ENCODE measurements at places on chromosomes 1 and 21.

DNA sequence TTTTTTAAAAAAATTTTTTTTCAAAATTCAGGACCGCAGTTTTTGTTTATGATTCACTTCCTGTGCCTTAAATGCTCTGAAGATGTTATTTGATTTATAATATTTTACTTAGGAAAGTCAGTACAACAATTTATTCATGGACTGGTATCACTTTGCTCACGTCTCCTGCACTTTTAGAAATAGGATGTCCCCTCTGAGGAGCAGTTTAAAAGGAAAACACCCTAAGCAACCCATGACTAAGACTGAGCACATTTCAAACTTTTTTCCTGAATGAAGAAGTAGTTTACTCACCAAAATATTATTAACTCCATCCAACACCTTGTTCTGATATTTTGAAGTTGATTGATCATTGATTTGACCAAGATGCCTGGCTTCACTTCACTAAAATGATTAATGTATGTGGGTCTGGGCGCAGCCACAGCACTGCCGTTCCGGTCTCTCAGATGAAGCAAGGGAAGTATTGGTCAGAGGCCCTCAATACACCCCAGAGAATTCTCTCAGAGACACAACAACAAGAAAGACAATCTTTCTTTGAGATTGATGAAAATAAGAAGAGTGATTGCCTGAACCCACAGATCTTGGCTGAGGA lies 223.9 kb downstream of the TGFB2 start:
- no peak for DNase-seq

GRCh38 chr1:48944811-48945210 lies 168.1 kb upstream of the BEND5 start:
- DNase-seq = no peak

GRCh38 chr1:17742583-17742982 lies 12.6 kb upstream of the ACTL8 start:
- DNase-seq = no peak

DNA sequence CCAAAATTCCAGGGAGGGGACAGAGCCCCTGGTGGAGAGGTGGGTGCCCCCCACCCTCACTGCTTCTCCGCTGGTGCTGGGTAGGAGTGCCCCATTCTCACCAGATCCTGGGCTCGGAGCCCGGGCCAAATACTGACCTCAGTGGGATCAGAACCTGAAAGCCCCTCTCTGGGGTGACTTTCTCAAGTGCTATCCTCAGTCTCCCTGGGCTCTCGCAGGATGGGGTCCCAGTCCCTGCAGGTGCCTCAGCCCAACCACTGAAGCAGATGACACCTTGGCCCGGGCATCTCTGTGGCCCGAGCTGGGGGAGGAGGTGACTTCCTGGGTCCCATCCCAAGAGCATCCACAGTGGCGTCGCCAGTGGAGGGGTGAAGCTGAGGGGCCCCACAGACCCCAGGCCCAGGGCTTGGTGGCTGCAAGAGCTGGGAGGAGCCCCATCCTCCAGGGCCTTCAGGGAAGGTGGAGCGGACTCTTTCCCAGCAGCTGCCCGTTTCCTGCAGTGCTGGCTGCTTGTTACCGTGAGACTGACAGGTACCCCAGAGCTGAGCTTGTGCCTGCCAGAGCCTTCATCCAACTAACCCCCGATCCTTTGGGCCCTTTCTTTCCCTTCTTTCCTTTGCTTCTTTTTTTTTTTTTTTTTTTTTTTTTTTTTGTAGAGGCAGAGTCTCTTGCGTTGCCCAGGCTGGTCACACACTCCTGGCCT lies 3.9 kb upstream of the FNDC10 start:
- DNase-seq = no peak

GRCh38 chr21:38849776-38850175 lies 44.0 kb downstream of the ETS2 start:
- no peak for DNase-seq

GRCh38 chr1:94079080-94079940 lies 41.6 kb downstream of the ABCA4 start:
- DNase-seq = peak; percentile 78

DNA sequence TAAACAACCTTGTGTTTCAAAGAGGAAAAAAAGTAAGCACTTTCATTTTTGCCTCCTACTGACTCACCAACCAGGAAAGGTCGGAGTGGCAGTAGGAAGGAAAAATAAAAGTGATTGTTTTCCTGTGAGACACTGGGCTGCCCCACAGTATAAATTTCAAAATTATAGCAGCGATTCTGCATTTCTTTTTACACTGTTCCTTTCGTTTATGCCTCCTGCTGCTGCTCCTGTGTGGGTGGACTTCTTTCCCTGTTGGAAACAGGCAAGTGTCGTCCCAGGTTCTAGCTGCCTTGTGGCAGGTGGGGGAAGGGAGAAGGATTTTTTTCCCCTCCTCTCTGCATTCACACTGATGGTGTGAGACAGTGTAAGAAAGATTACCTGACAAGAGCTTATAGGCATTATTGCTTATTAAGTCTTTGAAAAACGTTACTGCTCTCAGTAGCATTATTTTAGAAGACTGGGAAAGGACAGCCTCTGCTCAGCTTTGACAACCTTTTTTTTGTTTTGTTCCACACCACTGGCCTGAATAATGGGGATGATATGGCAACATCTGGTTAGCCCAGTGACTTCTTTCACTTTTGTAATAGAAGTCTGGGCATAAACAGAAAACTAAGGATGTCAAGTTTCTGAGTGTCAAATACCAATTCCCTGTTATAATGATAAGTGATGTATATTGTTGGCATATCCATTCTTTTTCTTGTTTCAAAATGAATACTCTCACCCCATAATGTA lies 77.9 kb downstream of the NEK7 start:
- peak; percentile 49 for DNase-seq

DNA sequence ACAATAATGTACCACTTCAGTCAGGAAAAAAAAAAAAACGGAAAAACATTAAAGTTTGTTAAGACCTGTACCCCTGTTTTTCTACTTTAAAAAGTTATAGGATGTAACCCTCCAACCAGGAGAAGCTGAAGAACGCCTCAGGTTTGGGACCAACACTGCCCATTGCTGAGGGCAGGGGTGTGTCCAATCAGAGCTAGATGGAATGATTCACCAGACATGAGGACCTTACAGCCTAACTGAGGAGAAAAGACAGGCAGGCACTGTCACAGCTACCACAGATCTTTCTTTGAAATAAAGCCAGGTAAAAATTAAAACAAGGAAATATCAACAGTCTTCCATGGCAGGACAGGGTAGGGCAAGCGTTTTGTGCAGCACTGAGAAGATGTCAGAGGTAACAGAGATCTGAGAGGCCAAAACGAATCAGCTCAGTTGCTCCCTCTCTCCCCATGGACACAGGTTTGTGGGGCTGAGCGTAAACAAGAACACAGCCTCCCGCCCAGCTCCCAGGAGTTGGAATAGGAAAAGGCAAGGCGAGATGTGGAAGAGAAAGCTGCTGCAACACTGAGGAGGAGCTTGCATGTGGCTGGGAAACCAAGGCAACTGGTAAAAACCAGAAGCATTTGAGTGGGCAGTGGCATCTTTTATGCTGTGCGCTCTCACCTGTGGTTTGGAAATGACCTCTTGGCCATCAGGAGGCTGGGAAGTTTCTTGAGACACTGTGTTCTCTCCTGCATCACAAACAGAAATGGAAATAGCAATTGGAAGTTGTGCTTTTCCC lies 34.0 kb downstream of the SEC16B start:
- DNase-seq = no peak

- no peak for DNase-seq
Measured at GRCh38 chr21:37449302-37449937, 82.8 kb downstream of the DYRK1A start.

DNA sequence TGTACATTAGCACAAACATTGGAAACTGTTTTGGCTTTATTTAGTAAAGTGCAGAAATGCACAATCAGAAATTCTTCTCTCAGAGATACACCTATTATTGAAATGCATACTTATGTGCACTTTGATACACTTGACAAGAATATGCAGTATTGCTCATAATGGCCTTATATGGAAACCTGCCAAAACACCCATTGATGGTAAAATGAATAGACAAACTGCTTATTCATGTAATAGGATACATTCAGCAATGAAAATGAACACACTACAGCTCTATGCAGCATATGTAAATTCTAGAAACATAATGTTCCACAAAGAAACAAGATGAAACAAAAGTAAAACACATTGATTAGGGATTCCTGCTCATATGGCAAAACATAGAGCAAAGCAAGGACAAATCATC lies 223.9 kb downstream of the S1PR1 start:
- no peak for DNase-seq

GRCh38 chr1:56979986-56980755 lies 14.4 kb upstream of the C8B start:
- DNase-seq = no peak

GRCh38 chr1:217138173-217138765 lies 415.0 kb upstream of the ESRRG start:
- DNase-seq = no peak

DNA sequence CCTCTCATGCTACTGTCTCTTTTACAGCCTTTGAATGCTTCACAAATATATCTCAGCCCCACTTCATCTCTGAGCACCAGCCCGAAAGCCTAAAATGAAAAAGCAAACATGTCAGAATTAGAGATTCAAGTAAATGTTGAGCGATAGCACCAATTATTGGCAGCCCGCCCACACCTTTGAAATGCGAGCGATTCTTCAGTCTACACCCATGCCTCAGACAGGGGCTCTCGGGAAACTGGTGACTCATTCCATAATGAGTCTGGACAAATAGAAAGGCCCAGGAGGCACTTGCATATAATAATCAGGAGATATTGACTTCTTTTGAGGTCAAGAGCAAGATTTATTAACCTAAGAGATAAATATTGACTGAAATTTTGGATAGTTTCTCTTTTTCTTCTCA lies 487.3 kb upstream of the PTBP2 start:
- DNase-seq = no peak

- DNase-seq = no peak
Measured at GRCh38 chr1:198494658-198495103, 45.8 kb downstream of the ATP6V1G3 start.

- DNase-seq = no peak
Measured at GRCh38 chr1:238466459-238466858, 575.7 kb upstream of the ZP4 start.

DNA sequence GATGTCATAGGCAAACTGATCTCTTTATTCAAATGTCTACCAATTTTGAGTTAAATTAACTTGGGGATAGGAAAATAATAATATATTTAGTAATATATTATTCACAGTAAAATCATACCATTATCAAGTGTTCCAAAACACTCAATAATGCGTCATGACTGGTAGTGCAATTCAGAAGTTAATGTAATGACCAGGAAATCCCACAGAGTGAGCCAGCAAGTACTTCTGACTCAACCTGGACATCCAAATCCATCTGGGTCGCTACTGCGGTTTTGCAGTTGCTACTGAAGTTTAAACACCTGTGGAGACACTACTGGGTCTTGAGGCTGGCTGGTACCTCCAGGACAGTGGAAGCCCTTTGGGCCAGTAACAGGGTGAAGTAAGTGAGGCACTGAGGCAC lies 44.8 kb downstream of the DPYD start:
- no peak for DNase-seq

DNA sequence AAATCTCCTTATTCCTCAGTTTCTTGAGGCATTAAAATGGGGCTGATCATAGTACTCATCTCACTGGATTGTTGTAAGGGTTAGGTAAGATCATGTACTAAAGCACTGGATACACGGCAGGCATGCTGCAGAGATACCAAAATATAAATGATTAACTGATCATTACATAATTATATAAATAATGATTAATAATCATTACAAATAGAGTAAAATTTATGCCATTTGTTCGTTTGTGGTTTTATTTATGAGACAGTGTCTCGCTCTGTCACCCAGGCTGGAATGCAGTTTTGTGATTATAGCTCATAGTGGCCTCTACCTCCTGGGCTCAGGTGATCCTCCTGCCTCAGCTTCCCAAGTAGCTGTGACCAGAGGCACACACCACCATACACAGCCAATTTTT lies 140.7 kb downstream of the HHAT start:
- no peak for DNase-seq

GRCh38 chr1:12294076-12294475 lies 64.2 kb downstream of the VPS13D start:
- DNase-seq = no peak

- DNase-seq = no peak
Measured at GRCh38 chr1:114854693-114855320, at the start of gene SYCP1. Gene SYCP1 (plus strand): TSS chr1:114854863. CDS start chr1:114855465, 602 bp downstream.

DNA sequence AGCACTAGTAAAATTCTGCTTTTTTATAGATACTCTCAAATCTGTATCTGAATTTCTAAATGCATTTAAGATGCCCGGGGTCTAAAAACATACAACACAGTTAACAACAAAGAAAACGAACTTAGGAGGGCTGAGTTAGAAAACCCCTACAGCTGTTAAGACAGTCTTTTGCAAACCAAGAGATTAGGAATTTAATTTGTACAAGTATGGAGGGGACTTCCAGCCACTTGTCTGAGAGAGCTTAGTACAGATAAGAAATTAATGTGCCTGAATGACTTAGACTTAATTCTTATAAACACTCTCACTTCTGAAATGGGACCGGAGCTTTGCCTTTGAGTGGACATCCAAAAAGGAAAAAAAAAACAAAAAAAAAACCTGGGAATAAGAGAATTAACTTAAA lies 61.6 kb downstream of the SMYD3 start:
- DNase-seq = no peak

GRCh38 chr1:72280711-72281110 lies 1.6 kb downstream of the NEGR1 start:
- no peak for DNase-seq

GRCh38 chr1:167635941-167636340 lies 5.9 kb downstream of the RCSD1 start:
- DNase-seq = no peak

GRCh38 chr1:9070486-9070885 lies 1.1 kb upstream of the SLC2A5 start:
- no peak for DNase-seq

GRCh38 chr1:42158189-42158588 lies 5.0 kb downstream of the GUCA2B start:
- no peak for DNase-seq

DNA sequence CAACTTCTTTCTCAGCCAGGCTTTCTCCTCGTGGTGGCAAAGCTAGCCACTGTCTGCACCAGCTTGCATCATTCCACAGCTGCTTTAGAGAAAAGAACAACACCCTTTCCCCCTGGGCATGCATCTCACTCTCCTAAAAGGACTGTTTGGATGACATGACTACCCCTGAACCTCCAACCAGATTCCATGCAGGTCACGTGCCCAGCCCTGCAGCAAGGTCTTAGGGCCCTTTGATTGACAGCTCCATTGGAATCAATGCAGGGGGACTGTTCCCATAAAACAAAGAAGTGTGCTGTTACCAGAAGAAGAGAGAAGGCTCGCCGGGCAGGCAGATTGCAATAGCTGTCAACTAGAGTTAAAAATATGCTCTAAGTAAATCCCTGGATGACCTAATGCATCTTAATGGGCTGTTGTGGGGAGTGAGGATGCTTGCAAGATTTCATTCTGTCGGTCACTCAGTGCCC lies 24.4 kb downstream of the KCNA2 start:
- no peak for DNase-seq

DNA sequence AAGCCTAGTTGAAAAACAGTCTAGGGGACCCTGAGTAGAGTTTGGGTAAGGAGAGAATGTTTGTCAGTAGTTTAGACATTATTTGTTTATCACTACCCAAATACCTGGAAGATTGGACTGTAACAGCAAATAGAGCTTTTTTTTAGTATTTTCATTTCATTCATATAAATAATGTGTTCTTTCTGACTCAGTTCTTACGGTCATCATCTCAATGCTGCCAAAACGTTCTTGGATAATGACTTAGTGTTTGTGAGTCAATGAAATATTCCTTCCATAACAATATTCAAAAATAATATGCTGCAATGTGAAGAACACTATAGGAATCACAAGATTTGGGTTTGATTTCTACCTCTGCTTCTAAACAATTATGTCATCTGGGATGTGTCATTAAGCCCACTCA lies 400.0 kb upstream of the PKN2 start:
- no peak for DNase-seq

All from Caki2 (cell line).